DND-41 (cell line): ENCODE measurements at places on chromosomes 2 and 18.

GRCh38 chr18:64416990-64417389, 268.1 kb upstream of the LINC00305 start:
- H3K36me3 ChIP-seq = no peaks in the 10 kb centered on the region
- no peak overlapping the region for H3K27ac ChIP-seq
- no peaks in the 10 kb centered on the region for H3K4me1 ChIP-seq
- H3K4me3 ChIP-seq = no peak overlapping the region
- no peak for DNase-seq

GRCh38 chr18:3993941-3994687, 461.0 kb downstream of the DLGAP1 start:
- H3K4me1 ChIP-seq = no peaks in the 10 kb centered on the region
- peaks cover 3% of the 10 kb centered on the region for H3K27me3 ChIP-seq
- H3K36me3 ChIP-seq = no peaks in the 10 kb centered on the region
- H3K4me3 ChIP-seq = no peak overlapping the region
- H3K27ac ChIP-seq = no peak overlapping the region
- no peak for DNase-seq

- DNase-seq = no peak
- H3K4me3 ChIP-seq = peak within 1 kb of the TSS; percentile 38
- no peaks in the 10 kb centered on the region for H3K36me3 ChIP-seq
- H3K27ac ChIP-seq = no peak within 1 kb of the TSS
- peaks cover 46% of the 10 kb centered on the region for H3K27me3 ChIP-seq
- H3K4me1 ChIP-seq = peaks cover 15% of the 10 kb centered on the region
Observed at GRCh38 chr2:84880645-84881521, at the start of gene TRABD2A. Gene TRABD2A (minus strand): TSS chr2:84881084. CDS start chr2:84881039, 45 bp downstream.

DNA sequence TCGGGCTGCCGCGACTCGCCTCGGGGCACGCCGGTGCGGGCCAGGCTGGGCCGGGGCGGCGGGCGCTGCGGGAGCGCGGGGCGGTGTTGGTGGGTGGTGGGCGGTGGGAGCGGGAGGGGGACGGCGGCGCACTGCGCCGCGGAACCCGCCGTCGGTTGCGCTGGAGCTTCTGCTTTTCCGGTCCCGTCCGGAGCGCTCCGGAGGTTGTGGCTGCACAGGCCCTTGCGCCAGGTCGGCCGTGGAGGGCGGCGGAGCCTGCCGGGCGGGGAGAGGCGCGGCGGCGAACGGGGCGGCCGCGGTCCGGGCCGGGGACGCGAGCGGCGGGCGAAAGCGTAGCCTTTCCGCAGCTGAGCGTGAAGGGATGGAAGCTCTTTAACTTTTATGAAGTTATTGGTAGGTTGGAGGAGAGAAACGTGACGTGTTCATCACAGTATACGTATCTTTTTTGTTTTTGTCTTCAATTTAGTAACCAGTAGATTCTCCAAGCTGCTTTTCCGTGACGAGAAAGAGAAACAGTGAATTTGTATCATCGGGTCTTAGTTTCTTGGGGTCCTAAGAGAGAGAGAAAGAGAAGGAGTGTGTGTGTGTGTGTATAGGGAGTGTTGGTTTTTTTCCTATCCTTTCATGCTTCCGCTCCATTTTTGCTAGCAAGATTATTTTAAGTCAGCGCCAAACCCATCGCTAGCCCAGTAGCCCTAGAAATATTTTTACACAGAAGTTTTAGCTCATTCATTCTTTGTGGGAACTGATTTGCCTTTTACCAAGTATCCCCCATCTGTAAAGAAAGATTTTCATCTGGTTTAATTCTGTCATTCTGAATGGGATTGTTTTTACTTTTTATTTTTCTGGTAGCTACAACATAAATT, 535 bp downstream of the ATG4B start:
- H3K27ac ChIP-seq = peak overlapping the region; percentile 100
- no peaks in the 10 kb centered on the region for H3K27me3 ChIP-seq
- peaks cover 44% of the 10 kb centered on the region for H3K4me1 ChIP-seq
- H3K36me3 ChIP-seq = peaks cover 36% of the 10 kb centered on the region

GRCh38 chr2:55876429-55877086, 47.0 kb downstream of the EFEMP1 start:
- H3K27ac ChIP-seq = no peak overlapping the region
- no peak for DNase-seq
- H3K27me3 ChIP-seq = no peaks in the 10 kb centered on the region
- no peak overlapping the region for H3K4me3 ChIP-seq
- H3K36me3 ChIP-seq = no peaks in the 10 kb centered on the region
- H3K4me1 ChIP-seq = no peaks in the 10 kb centered on the region

GRCh38 chr2:102366406-102367112, 11.0 kb downstream of the IL18R1 start:
- no peak for DNase-seq
- no peaks in the 10 kb centered on the region for H3K36me3 ChIP-seq
- peaks cover 4% of the 10 kb centered on the region for H3K27me3 ChIP-seq
- no peak overlapping the region for H3K27ac ChIP-seq

- H3K27me3 ChIP-seq = no peaks in the 10 kb centered on the region
- H3K36me3 ChIP-seq = no peaks in the 10 kb centered on the region
- no peak overlapping the region for H3K4me3 ChIP-seq
- no peak for DNase-seq
- no peak overlapping the region for H3K27ac ChIP-seq
Observed at GRCh38 chr18:24530630-24531111, 70.2 kb downstream of the HRH4 start.

- H3K4me1 ChIP-seq = no peaks in the 10 kb centered on the region
- no peak overlapping the region for H3K4me3 ChIP-seq
- no peaks in the 10 kb centered on the region for H3K27me3 ChIP-seq
- H3K36me3 ChIP-seq = peaks cover 3% of the 10 kb centered on the region; the same call in 1 of the 2 replicates
- DNase-seq = no peak
Observed at GRCh38 chr2:60945341-60945740, 64.0 kb downstream of the REL start.

DNA sequence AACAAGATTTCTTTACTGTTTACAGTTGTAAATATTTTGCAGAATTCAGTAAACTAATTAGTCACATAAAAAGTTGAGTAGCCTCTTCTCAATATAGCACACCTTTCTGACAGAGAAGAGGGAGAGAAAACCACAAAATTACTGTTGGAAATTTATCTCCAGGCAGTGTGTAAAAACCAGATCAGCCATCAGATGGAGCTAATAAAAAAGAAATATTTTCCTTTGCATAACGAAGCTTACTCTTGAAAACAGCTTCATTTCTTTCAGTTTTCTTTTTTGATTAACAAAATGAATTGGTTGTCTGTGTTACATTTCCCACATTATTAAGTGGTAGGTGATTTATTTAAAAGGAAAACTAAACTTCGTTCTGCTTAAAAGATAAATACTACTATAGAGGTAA, 259.3 kb upstream of the KCNJ3 start:
- H3K27me3 ChIP-seq = no peaks in the 10 kb centered on the region
- H3K27ac ChIP-seq = no peak overlapping the region
- H3K36me3 ChIP-seq = no peaks in the 10 kb centered on the region
- H3K4me1 ChIP-seq = no peaks in the 10 kb centered on the region
- DNase-seq = no peak

GRCh38 chr2:7813541-7814292, 868.1 kb upstream of the ID2 start:
- no peak for DNase-seq
- H3K27me3 ChIP-seq = no peaks in the 10 kb centered on the region
- H3K36me3 ChIP-seq = no peaks in the 10 kb centered on the region

- peaks cover 4% of the 10 kb centered on the region for H3K4me1 ChIP-seq
- no peak overlapping the region for H3K27ac ChIP-seq
- H3K36me3 ChIP-seq = no peaks in the 10 kb centered on the region
- H3K27me3 ChIP-seq = peaks cover 15% of the 10 kb centered on the region
Observed at GRCh38 chr2:237424544-237424943, 10.6 kb upstream of the COL6A3 start.

- no peak overlapping the region for H3K27ac ChIP-seq
- no peaks in the 10 kb centered on the region for H3K4me1 ChIP-seq
- DNase-seq = no peak
- no peak overlapping the region for H3K4me3 ChIP-seq
- peaks cover 14% of the 10 kb centered on the region for H3K27me3 ChIP-seq
- no peaks in the 10 kb centered on the region for H3K36me3 ChIP-seq
Observed at GRCh38 chr2:199760574-199760973, 90.4 kb downstream of the FTCDNL1 start.

DNA sequence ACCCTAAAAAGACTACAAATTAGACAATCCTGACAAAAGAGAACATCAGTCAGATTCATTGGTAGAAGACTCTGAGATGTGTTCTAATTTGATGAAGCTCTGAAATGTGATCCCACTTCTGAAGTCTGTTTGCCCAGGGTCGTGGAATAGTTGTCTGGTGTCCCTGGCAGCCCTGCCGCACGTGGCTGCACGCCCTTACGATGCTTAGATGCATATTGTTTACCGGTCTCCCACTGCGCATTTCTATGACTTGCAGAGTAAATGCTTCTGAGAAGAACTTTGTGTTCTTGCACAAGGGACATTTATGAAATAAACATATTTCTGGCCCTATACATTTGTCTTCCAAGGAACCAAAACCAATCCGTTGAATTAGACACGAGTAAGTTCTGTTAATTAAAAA, 243.2 kb downstream of the BABAM2 start:
- H3K36me3 ChIP-seq = peaks cover 6% of the 10 kb centered on the region; the same call in 1 of the 2 replicates
- no peaks in the 10 kb centered on the region for H3K27me3 ChIP-seq
- DNase-seq = no peak
- peaks cover 14% of the 10 kb centered on the region for H3K4me1 ChIP-seq

DNA sequence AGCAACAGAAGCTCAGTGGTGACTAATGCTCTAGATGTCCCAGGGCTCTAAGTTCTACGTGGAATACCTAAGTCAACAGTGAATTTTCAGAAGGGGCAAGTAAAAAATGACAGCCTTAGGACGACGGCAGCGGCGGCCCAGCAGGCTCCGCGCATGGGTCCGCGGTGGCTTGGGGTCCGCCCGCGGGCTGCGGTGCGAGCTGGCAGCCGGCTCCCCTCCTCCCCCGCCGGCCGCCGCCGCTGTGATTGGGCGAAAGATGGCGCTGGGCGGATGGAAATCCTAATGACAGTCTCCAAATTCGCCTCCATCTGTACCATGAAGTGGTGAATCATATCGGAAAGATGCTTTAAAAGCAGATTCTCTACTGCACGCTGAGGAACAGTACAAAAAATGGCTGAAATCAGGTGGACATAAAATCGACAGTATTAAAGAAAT, 74.7 kb downstream of the HNRNPLL start:
- H3K4me3 ChIP-seq = no peak overlapping the region
- peaks cover 9% of the 10 kb centered on the region for H3K27me3 ChIP-seq
- no peak for DNase-seq
- no peaks in the 10 kb centered on the region for H3K36me3 ChIP-seq
- peaks cover 3% of the 10 kb centered on the region; the same call in 1 of the 2 replicates for H3K4me1 ChIP-seq

- peaks cover 45% of the 10 kb centered on the region for H3K36me3 ChIP-seq
- H3K4me3 ChIP-seq = peak within 1 kb of the TSS; percentile 42
- peak; percentile 87 for DNase-seq
- peaks cover 40% of the 10 kb centered on the region for H3K4me1 ChIP-seq
Observed at GRCh38 chr2:241102239-241102803, at the start of gene MTERF4. Gene MTERF4 (minus strand): TSS chr2:241102287. CDS start chr2:241102273, 14 bp downstream.

- no peaks in the 10 kb centered on the region for H3K4me1 ChIP-seq
- H3K36me3 ChIP-seq = no peaks in the 10 kb centered on the region
- H3K4me3 ChIP-seq = no peak overlapping the region
Observed at GRCh38 chr18:44823286-44823685, 142.6 kb downstream of the SETBP1 start.

GRCh38 chr2:29528891-29529520, 392.4 kb downstream of the ALK start:
- no peaks in the 10 kb centered on the region for H3K4me1 ChIP-seq
- H3K27me3 ChIP-seq = peaks cover 21% of the 10 kb centered on the region
- DNase-seq = no peak
- H3K36me3 ChIP-seq = no peaks in the 10 kb centered on the region
- H3K27ac ChIP-seq = no peak overlapping the region

DNA sequence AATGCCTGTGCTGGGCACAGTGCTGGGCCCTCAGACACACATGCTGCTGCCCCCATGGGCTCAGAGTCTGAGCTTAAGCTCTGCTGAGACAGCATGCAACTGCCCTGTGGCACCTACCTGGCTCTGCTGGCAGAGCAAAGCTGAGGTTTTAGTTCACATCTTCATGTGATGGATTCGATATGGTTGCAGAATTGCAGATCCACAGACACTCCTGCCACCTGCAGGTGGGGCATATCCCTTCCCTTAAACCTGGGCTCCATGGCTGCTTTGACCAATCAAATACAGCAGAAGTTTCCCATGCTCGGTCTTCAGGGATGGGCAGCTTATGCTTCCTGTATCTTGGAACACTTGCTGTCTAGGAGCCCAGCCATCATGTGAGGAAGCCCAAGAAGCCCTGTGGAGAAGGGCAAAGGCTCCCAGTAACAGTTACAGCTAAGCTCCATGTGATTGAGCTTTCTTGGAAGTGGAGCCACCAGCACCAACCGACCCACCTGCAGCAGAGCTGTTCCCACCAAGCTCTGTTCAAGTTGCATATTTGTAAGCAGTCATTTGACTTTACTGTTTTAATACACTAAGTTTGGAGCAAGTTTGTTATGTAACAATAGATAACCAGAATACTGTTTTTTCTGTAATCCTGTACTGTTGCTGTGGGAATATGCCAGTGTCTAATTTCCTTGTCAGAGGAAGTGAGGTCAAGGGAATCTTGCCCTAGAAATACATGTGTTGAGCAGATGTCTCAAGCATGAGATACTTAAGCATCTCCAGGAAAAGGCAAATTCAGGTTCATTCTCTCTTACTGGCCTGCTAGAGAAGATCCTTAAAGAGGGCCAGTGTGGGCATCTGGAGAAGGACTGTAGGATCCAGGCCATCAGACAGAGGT, 79.3 kb downstream of the SH3RF3 start:
- H3K27ac ChIP-seq = no peak overlapping the region
- H3K4me1 ChIP-seq = no peaks in the 10 kb centered on the region
- no peaks in the 10 kb centered on the region for H3K36me3 ChIP-seq
- H3K4me3 ChIP-seq = no peak overlapping the region
- peaks cover 62% of the 10 kb centered on the region for H3K27me3 ChIP-seq

DNA sequence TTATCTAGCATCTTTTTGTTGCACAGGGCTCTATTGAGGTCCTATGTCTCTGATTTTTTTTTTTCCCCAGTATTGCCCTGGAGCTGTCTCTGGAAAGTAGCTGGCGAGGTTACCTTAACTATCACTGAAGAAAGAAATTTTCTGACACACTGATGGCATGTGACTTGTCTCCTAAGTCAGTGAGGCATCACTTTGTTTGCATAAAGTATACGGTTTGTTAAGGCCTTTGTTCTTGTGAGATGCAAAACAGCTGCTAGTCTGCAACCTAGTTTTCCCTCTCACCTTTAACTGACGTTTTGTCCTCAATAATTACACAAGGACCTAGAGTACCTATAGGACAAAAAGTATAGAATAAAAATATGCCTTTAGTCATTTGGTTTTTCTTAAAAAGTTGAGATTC, 41.8 kb downstream of the UBXN4 start:
- H3K27ac ChIP-seq = no peak overlapping the region
- H3K4me3 ChIP-seq = no peak overlapping the region
- peaks cover 87% of the 10 kb centered on the region for H3K36me3 ChIP-seq
- H3K4me1 ChIP-seq = no peaks in the 10 kb centered on the region
- H3K27me3 ChIP-seq = no peaks in the 10 kb centered on the region
- no peak for DNase-seq
